ENCODE measurements at places on chromosomes 1 and 21.

DNA sequence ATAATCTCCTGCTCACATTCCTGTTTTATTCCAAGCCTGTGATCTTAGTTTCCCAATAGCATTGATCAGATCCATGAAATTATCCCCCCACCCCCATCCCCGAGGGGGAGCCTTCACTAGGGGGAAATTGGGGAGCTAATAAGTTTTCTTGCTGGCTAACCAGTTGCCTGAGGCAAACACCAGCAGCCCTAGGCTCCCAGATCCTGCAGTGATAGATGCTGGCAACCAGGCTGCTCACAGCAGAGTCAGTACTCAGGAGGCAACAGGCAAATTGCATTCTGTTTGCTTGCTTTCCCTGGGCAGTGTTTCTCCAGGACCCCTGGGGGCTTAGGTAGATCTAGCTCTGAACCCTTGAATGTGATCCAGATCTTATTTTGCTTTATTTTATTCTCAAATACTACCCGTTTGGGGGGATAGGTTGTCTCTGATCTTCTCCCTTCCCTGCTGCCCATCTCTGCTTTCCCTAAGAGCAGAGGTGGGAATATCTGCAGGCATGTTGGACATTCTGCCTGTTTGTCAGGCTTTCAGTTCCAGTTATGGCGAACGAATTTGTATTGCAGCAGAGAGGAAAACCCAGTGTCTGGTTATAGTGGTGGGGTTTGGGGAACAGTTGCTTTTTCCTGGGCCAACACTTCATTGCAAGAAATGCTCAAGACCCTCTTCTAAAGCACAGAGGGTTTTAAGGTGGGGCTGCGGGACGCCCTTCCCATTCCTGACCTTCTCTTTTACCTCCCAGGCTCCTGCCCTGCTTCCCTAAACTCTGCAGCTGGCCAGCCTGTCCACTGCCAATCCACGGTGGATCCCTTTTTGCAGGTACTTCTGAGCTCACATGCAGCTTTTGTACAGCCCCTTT, 289.8 kb upstream of the PLXNA2 start:
- no peak for DNase-seq

- no peak for DNase-seq
These were observed 33.2 kb upstream of the RGS2 start for GRCh38 chr1:192775631-192776030.

DNA sequence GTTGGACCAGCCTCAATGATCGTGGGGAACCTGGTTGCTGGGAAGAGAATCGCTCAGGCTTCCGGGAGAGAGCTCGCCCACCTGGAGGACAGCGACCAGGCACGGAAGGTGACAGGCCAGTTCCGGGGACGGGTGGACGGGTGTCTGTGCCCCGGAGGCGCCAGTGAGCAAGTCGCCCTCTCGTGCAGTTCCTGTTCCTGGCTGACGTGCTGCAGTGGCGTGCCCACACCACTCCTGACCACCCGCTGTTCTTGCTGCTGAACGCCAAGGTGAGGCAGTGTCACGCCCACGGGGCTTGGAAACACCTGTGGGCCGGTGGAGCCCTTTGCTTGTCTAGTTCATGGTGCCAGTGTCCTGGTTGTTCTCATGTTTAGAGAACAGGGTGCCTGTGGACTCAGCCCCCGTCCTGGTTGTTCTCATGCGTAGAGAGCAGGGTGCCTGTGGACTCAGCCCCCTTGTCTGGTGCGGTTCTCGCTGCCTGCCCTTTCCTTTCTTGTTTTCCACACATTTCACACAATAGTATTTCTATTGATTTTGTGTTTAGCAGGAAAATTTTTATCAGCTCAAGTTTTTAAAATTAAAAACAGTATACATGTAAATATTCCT, 53.1 kb downstream of the S100B start:
- DNase-seq = peak; percentile 17

DNA sequence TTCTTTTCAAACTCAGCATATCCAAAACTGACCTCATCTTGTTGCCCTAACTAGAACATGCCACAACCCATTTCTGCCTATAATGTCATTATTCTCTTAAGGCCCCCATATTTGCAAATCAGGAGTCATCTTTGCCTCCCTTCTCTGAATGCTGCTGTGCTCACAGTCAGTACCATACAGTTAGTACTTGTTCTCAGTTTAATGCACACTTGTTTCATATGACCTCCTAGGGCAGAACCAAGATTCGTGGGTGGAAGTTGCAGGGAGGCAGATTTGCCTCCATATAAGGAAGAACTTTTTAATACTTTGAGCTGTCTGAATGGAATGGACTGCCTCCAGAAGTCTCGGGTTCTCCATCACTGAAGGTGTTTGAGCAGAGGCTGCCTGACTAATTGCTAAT, 9.2 kb downstream of the CAP1 start:
- DNase-seq = no peak

DNA sequence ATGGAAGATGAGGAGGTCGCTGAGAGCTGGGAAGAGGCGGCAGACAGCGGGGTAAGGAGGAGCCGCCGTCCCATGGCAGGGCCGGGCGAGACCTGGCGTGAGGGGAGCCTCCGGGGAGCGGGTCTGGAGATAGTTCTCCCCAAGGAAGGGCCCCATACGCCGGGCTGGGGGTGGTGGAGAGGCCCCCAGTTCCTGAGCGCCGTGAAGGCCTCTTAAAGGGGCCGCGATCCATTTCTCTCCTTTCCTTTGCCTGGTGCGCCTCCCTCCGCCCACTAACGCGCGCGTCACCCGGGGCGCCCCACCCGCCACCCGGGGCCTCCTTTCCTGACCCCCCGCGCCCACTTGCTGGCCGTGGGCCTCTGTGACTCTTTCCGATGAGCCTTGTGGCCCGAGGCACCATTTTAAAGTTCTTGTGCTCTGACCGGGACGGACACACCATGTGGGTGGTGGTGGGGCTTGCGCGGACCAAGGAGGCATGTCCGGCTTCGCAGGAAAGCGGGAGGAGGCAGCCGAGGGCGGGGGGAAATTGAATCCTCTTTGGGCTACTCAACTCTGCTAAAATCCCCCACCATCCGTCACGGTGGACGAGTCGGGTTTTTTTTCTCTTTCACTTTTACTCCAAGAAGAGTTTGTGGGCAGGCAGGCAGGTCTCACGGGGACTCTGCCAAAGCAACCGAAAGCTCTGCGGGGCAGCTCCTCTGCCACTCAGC, 371 bp downstream of the SZRD1 start:
- peak; percentile 80 for DNase-seq

GRCh38 chr1:66402194-66402593, 131.8 kb upstream of the SGIP1 start:
- no peak for DNase-seq

GRCh38 chr1:44733784-44734183, 2.8 kb upstream of the RNU5D-1 start:
- no peak for DNase-seq

GRCh38 chr21:46097336-46098293, at the start of gene COL6A2:
TSS of gene COL6A2 (plus strand) at chr21:46098112.
- DNase-seq = peak; percentile 39

- DNase-seq = peak; percentile 61
These were observed 23.8 kb upstream of the LRRC8C start for GRCh38 chr1:89608984-89609725.

GRCh38 chr1:184610876-184611595, 143.6 kb downstream of the EDEM3 start:
- no peak for DNase-seq

GRCh38 chr1:156822680-156823079, 6.0 kb upstream of the SH2D2A start:
- DNase-seq = no peak

GRCh38 chr1:238927899-238928298, 458.5 kb upstream of the CHRM3 start:
- DNase-seq = no peak

GRCh38 chr1:95924684-95925083, 690.7 kb downstream of the RWDD3 start:
- no peak for DNase-seq

GRCh38 chr1:152162792-152163463, 3.9 kb upstream of the RPTN start:
- no peak for DNase-seq

- DNase-seq = no peak
These were observed 16.0 kb upstream of the OVAAL start for GRCh38 chr1:180542838-180543145.

- DNase-seq = no peak
These were observed 23.2 kb downstream of the PTTG1IP start for GRCh38 chr21:44850208-44850800.

DNA sequence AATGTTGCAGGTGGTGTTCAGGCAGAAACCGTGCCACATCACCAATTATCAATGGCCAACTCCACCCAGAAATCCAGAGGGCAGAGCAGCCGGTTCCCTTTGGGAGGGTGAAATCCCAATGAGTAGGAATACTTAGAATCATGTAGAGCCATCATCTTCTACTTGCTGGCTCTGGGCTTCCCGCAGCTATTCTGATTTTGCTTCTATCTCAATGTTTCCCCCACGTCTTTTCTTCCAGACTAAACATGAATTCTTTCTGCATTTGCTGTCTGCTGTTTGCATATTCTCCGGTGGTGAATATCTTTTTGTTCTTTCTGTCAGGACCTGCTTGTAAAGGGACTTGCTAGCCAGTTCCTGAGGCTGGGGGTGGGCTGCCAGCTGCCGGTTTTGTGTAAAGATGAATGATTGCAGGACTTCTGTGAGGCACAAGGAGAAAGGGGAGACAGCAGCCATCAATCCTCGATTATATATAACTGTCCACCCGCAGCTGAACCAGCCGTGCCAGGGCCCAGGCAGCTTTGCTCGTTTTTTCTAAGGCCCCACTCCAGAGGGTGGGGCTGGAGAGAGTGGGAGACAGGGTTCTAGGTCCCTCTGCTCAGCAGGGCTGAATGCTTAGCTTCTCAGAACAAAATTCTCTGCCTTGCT, 33.2 kb downstream of the PRAMEF20 start:
- no peak for DNase-seq

DNA sequence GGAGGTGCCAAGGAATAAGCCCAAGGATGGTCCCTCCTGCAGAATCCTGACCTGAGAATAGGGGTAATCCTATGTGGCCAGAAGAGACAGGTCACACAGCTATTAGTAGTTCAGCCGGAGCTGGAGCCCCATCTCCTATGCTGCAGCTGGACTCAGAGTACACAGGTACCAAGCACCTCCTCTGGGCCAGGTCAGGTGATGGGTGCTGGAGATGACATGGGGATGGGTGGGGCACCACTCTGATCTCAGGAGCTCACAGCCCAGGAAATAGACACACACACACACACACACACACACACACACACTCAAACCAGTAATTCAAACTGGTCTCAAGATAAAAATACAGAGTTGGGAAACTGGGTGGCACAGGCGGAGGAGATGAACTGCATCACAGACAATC, 54.2 kb upstream of the SSBP3 start:
- DNase-seq = peak; percentile 12

GRCh38 chr1:199843861-199844260, 183.6 kb upstream of the NR5A2 start:
- no peak for DNase-seq

- peak; percentile 76 for DNase-seq
These were observed at the start of gene TSEN15 for GRCh38 chr1:184051485-184052193. TSS of gene TSEN15 (plus strand) at chr1:184051730. CDS start at chr1:184051756, 26 bp downstream.

- no peak for DNase-seq
These were observed 11.8 kb downstream of the RCC1 start for GRCh38 chr1:28517649-28517999.

- no peak for DNase-seq
These were observed 168.7 kb downstream of the RRAGC start for GRCh38 chr1:38690790-38691449.

DNA sequence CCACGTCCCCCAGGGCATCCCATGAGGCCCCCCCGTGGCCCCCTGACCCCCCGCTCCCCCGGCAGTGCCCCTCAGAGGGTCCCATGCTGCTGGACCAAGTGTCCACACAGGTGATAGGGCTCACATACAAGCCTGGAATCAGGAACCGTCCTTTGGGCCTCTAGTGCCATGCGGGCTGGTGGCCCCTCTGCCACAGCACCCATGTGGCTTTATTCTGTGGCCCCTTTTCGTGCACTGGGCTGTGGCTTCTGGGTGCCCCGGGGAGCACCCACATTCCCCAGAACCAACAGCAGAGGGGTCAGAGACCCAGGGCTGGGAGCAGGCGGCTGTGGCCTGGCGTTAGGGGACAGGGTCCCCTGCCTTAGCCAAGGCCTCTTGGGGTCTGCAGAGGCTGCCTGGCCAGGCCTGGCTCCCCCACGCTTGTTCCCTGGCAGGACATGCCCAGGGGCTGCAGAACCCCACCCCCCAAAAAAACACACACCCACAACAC, 31.7 kb downstream of the SLC19A1 start:
- DNase-seq = no peak

- DNase-seq = no peak
These were observed 593.1 kb downstream of the NUF2 start for GRCh38 chr1:163914785-163915413.

DNA sequence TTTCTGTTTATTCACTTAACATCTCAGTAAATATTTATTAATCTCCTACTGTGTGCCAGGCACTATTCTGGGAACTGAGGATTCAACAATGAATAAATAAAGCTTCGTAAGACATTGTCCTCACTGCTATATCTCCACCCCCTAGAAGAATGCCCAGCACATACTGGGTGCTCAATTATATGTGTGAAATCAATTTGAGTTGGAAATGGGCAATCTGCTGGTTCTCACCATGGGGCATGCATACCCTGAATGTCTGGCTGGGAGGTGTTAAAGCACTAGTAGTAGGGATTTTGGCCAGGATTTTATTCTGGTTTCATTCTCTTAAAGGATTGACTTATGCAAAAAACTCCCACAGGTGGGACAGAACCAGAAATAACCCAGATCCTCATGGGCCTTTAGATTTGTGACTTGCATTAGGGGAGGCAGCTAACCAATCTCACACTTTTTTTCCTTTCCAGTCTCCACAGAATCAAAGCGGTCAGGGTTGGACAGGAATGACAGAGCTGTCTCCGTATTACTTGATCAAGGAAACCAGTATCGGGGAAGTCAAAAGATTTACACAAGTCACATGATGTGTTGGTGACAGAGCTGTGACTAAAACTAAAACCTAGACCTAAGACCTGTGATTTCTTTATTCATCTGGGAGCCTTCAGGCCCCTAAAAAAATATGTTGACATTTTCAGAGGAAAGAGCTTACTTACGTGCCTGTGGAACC, 12.8 kb downstream of the GFI1 start:
- DNase-seq = no peak

DNA sequence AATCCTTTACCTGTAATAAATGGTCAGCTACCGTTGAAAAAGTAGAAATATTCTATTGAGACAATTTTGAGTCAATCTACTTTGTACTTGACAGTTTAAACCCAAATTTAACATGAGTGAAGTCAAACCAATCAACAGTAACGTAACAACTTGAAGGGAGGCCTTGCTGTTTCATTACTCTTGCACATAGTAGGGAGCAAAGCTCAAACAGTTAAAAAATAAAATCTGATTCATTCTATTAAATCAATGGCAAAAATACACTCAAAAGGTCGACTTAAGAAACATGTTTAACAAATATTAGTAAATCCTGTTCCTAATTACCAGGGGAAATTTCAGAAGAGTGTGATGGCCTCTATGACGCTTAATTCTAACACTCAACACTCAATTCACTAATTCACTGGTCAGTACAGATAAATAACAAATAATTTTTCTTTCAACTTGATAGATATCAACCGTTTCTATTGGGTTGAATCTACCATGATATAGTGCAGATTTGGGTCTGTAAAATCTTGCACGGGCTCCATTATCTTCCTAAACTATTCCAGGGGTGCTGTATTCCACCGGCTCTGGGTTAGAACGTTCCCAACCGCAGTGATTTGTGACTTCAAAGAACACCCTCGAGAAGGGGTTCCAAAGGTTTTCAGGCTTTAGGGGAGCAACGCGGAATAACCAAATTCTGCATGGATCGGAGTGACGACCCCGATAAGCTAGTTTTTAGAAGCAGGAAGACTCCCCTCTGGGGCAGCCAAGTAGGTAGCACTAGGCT, 1.4 kb downstream of the TARBP1 start:
- no peak for DNase-seq

GRCh38 chr1:11707621-11708276, 16.2 kb downstream of the DRAXIN start:
- no peak for DNase-seq

- DNase-seq = peak; percentile 48
These were observed at the start of gene COL6A1 for GRCh38 chr21:45981151-45982091. TSS of gene COL6A1 (plus strand) at chr21:45981770. CDS start at chr21:45981851, 81 bp downstream.
